Foreskin keratinocyte (primary cell): ENCODE measurements at places on chromosomes 5 and 9. TPM values are rescaled to one million over a fixed set of nuclear protein-coding genes. Genes with fewer than 3 reads are reported as not detected.

COL23A1 gene
- total RNA-seq, result 0.04 TPM in 1 of 2 replicates, not detected in the other

ARHGEF39 gene
- 4.0 and 4.8 TPM in 2 replicates for total RNA-seq

ARID3C gene
- 0.07 and 0.17 TPM in 2 replicates for total RNA-seq

DNA sequence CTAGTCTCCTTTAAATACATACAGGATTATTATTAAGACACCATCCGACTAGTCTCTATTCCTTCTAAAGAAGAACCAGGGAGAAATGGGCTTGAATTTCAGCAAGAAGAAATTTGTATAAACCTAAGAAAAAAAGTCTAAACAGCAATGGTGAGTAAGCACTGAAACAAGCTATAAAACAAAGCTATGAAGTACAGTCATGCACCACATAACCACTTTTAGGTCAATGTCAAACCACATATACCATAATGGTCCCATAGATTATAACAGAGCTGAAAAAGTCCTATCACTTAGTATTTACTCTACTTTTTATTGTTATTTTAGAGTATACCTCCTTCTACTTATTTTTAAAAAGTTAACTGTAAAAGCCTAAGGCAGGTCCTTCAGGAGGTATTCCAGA is 102.0 kb upstream of the NFIB start:
- peak; percentile 70 for DNase-seq

DNA sequence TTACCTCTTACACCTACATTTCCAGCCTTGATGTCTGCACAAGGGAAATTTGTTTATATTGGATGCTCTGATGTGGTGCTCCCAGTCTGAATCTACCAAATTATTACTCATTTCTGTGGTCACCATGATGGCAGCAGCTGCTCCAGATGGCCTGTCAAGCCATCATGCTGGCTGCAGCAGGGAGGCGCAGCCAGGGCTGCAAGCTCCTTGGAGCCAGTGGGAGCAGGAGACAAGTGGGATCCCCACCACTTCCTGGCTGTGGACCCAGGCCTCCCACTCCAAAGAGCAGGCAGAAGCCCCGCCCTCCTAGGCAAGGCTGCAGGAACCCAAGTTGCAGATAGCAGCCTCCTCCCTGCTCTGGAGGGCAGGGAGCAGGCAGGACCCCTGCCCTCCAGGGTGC is 241.1 kb upstream of the ATP10B start:
- no peak for DNase-seq
